ENCODE measurements at places on chromosomes 6 and 20.

DNA sequence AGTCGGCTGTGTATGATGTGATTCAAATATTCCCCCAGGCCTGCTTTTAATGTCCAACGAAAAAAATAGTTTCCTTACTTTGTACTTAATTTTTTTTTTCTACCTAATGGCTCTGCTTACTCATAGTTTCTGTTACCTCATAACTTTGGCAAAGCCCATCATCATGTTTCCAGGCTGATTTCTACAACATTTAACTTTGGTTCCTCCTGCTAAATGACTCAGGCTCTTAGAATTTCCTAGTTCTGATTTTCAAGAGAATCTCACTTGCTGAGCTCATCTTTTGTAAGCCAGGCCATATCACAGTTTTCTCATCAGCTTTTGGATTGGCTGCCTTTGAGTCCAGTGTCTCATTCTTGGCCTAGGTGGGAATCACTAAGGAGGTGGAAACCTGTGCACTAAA lies 323.1 kb downstream of the HDGFL1 start:
- DNase-seq: no peak

DNA sequence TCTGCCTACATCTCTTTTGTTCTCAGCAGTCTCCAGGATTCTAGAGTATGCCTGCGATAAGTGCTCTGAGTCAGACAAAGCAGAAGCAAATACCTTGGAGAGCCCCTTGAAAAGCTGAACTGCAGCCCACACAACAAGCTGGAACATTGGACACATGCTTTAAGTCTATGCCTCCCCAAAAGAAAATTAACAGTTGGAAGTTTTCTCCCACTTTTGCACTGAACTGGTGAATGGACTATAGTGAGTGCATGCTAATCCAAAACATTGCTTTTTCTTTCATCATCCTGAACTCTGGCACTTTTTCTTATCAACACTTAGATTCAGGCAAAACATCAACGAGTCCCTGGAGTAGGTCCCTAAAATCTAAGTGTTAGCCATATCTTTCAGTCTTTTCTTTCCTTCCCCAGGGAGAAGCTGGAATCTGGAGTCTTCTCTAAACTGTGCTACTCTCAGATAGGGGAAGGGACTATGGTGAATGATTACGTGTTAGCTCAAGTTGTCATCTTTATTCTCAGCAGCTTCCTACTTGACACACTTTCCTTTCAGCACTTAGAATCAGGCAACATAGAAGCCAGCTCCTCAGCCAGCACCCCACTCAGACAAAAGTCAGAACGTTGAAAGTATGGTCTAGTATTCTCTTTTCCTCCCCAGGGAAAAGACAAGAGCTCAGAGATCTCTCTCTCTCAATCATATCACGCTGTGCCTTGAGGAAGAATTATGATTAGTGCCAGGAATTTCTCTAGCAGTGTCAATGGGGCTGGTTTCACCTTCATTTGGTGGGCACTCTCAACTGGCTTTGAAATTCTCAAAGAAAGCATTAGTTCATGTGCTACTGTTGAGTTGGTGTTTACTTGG lies 811.0 kb upstream of the GJE1 start:
- no peak for DNase-seq

- no peak for DNase-seq
Measured at GRCh38 chr6:170572704-170573466, 11.6 kb downstream of the PDCD2 start.

DNA sequence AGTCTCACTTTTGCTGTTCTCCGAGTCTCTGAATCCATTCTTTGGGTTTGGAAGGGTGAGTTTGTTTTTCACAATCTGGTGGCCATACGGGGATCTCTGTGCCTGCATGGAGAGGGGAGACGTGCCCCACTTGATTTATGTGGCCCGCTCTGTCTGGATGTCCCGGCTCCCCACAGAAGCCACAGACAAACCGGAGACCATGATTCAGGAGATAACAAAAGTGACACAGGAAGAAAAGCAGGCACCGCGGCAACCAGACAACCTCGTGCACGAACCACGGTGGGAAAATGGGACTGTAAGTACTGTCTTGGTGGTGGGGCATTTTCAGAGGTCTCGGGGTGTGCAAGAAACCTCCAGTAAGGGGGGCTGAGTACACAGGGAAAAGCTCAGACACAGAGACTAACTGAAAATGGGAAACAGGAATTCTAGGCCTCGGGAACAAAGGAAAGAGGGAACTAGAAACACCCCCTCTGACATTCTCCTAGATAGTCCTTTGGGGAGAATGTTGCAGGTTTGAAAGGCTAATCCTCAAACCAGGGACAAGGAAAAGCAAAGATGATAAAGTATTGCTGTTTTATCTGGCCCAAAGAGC lies 22.1 kb upstream of the ZNF318 start:
- peak; percentile 29 for DNase-seq

DNA sequence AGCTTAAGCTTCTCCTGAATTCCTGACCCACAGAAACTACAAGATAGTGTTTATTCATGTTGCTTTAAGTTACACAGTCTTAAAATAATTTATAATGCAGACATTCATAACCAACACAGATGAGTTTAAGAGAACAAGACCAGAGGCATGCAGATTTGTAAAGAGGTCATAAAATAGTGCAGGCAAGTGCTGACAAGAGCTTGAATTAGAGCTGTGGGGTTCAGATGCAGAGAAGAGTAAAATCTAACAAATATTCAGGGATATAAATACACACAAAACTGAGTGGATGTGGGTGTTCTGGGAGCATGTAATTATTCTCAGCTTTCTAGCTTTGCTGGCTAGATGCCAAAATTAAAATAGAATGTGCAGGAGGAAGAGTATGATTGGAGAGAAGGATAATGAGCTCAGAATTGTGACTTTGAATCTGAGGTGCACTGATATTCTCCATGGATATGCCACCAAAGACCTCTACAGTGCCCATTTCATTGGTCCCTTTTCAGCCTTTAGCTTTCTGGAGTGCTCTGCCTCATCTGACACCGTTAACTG lies 291.9 kb upstream of the SGK1 start:
- no peak for DNase-seq

DNA sequence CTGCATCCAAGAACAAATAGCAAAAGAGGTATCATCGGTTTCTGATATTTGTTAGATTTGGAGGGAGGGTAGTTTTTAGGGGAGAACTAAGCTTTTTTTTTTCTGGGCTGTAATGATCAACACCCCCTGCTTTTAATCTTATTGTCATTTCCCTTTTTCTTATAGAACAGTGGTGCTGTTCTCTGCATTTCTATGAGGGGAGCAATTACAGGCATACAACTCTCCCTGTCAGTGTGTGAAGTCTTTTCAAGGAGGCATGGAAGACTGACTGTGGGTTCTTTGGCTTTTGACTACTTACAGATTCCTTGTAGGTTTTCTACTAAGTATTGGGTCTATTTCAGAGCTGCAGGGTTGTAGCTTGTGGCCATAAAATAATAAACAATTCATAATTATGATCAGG lies 632.3 kb downstream of the TFAP2B start:
- DNase-seq: no peak

- no peak for DNase-seq
Measured at GRCh38 chr6:129120856-129121638, 238.1 kb downstream of the LAMA2 start.

GRCh38 chr20:38878866-38879265 lies 47.4 kb upstream of the FAM83D start:
- DNase-seq: no peak

GRCh38 chr6:137832110-137832509 lies 34.9 kb upstream of the TNFAIP3 start:
- no peak for DNase-seq

GRCh38 chr6:81816380-81816779 lies 63.9 kb upstream of the TENT5A start:
- DNase-seq: no peak

- DNase-seq: peak; percentile 9
Measured at GRCh38 chr6:111427341-111428116, 55.5 kb downstream of the REV3L start.

GRCh38 chr20:52193133-52193532 lies 1.6 kb upstream of the ZFP64 start:
- DNase-seq: no peak

DNA sequence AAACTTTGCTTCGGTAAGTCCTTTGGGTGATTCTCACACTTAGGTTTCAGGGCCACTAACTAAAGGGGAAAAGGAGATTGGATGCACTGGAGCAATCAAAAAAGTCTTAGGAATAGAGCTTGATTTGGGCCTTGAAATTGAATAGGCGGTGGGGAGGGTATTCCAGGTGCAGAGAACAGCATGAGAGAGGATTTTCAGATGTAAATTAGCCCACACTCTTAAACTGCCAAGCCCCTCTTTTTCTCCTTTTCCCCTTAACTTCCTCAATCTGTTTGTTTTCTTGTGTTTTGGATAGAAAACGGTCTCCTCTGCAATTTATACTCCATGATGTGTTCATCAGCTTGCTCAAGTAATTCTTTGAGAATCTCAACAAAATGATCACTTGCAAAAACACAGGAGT lies 62.1 kb upstream of the RIPOR2 start:
- DNase-seq: no peak

- DNase-seq: no peak
Measured at GRCh38 chr6:35553315-35553714, 40.6 kb upstream of the TULP1 start.

- DNase-seq: no peak
Measured at GRCh38 chr6:43331470-43331869, 22.8 kb upstream of the CRIP3 start.

- no peak for DNase-seq
Measured at GRCh38 chr6:148457137-148457842, 114.7 kb downstream of the SASH1 start.

- no peak for DNase-seq
Measured at GRCh38 chr20:36010825-36011224, 42.4 kb downstream of the CNBD2 start.

DNA sequence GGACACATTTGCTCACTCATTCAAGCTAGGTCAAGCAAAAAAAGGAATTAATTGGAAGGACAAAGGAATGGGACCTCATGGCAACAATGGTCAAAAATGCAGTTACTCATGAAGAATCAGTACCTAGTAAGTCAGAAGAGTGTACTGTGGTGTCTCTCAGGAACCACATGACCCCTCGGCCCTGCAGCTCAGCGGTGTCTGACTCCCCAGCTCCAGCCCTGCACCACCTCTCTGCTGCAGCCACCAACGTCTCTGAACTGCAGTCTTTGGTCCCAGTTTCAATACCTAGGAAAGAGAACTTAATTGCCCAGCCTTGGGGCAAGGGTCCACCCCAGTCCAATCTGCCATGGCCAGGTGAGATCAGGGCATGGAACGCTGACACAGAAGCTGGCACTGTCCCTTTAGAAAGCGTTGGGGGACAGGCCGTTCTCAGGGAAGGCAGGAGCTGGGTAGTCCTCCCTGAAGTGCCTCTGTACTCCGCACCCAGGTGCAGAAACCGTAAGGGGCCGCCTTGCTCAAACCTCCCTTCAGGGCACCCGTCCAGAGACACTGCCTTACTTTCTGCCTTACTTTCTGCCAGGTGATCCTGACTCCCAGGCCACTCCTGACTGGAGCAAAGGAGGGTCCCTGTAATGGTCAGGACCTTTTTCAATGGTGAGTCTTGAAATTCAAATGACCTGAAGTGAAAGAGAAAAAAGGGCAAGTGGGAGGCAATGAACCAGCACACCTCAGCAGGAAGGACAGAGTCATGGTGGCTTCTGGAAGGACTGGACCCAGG lies 13.2 kb upstream of the NELFCD start:
- no peak for DNase-seq

DNA sequence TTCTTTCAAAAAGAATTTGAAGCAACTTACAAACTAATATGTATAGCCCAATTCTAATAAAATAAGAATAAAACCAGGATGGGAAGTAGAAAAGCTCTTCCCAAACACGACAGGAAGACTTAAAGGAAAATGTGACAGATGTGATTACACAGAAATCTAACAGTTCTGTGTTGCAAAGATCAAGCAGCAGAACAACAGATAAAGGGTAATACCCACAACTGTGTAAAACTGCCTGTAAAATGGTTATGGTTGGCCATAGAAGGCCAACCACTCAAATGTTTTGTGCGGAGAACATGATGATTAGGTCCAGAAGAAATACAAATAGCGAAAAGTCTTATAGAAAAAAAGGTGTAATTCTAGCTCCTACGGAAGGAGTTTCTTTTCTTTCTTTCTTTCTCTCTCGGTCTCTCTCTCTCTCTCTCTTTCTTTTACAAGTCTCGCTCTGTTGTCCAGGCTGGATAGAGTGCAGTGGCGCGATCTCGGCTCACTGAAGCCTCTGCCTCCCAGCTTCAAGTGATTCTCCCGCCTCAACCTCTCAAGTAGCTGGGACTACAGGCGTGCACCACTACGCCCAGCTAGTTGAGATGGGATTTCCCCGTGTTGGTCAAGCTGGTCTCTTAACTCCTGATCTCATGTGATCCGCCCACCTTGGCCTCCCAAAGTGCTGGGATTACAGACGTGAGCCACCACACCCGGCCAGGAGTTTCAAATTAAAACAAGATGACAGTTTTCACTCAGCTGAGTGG lies 128.5 kb downstream of the QRSL1 start:
- no peak for DNase-seq

- no peak for DNase-seq
Measured at GRCh38 chr6:152184917-152185574, 377.6 kb downstream of the ESR1 start.

DNA sequence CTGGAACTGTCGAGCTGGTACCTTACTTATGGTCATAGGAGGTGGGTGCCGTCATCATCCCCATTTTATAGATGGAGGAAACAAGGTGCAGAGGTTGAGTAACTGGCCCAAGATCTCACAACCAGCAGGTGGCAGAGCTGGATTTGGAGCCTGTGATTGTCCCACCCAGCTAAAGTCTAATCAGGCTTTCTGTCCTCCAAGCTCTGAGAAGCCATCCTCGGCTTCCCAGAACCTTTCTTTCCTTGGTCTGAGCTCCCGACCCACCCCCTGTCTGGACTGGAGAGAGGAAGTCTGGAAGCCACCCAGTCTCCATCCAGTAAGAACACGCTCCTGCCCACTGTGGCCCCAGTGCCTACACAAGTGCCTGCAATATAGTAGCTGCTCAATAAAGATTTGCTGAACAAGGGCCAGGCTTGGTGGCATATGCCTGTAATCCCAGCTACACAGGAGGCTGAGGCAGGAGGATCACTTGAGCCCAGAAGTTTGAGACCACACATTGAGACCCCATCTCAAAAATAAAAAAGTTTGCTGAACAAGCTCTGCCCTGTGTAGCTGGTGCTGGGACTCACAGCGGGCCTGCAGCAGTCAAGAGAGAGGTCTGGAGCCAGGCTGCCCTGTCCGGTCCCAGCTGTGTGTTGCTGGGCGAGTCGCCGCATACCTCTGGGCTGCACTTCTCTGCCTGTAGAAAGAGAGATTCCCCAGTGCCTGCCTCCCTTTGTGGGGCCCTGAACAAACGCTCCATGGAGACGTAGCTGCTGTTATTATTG lies 32.5 kb upstream of the DLGAP4 start:
- DNase-seq: no peak

DNA sequence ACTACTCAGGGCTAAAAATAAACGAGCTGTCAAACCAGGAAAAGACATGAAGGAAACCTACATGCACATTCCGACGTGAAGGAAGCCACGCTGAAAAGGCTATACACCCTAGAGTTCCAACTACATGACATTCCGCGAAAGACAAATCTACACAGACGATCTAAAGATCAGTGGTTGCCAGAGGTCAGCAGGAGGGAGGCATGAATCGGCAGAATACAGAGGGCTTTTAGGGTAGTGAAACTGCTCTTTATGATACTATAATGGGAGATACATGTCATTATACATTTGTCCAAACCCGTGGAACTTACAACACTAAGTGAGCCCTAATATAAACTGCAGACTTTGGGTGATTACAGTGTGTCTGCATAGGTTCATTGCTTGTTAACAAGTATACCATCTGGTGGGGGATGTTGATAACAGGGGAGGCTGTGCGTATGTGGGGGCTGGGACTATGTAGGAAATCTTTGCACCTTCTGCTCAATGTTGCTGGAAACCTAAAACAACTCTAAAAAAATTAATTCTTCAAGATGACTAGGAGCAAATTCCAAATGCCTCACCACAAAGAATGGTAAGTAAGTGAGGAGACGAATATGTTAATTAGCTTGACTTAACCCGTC lies 132.2 kb upstream of the CDH4 start:
- DNase-seq: no peak

All from activated CD4-positive, alpha-beta T cell treated with anti-CD3 and anti-CD28 coated beads for 4 hours (primary cell).